Bronchus fibroblast of lung (primary cell): ENCODE measurements at places on chromosomes 5 and 9. TPM values are rescaled to one million over a fixed set of nuclear protein-coding genes. Genes with fewer than 3 reads are reported as not detected.

The CDKN2B gene
- total RNA-seq, result 9.6 and 10.4 TPM in 2 replicates

The DNAI1 gene
- not detected in 2 replicates for total RNA-seq

The CNTLN gene
- 5.9 and 8.2 TPM in 2 replicates for total RNA-seq

The IFNA13 gene
- total RNA-seq, result not detected in 2 replicates

The EIF4E1B gene
- not detected in 2 replicates for total RNA-seq

The PTPDC1 gene
- total RNA-seq, result 4.8 and 5.2 TPM in 2 replicates
